ENCODE measurements at places on chromosomes 5 and 9.

GRCh38 chr9:124392871-124393460, 22.3 kb downstream of the PSMB7 start:
- peak; percentile 96 for DNase-seq

DNA sequence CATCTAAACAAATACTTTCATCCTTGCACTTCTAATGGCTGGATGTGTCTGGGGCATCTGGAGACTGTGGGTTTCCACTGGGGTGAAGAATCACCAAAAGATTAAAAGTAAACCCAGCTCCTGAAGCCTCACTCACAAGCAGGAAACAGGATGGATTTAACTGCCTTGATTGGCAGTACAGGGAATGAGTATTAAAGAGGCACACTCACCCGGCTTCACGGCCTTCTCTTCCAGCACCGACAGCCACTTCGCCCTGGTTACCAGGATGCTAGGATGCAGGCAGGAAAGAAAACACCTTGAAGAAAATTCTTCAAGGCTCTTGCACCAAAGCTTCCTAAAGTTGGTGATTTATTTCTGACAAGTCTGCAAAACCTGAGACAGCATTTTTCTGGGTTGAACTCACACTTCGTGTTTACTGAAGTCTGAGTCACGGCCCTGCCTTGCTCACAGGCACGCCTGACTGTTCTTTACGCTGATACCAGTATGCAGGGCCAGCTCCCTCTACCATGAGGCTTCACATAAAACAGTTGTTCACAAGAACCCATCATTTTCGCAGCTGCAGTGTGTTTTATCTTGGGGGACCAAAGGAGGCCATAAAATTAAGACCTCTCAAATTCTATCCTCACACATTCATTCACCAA, 56.5 kb upstream of the ZNF354A start:
- peak; percentile 9 for DNase-seq

DNA sequence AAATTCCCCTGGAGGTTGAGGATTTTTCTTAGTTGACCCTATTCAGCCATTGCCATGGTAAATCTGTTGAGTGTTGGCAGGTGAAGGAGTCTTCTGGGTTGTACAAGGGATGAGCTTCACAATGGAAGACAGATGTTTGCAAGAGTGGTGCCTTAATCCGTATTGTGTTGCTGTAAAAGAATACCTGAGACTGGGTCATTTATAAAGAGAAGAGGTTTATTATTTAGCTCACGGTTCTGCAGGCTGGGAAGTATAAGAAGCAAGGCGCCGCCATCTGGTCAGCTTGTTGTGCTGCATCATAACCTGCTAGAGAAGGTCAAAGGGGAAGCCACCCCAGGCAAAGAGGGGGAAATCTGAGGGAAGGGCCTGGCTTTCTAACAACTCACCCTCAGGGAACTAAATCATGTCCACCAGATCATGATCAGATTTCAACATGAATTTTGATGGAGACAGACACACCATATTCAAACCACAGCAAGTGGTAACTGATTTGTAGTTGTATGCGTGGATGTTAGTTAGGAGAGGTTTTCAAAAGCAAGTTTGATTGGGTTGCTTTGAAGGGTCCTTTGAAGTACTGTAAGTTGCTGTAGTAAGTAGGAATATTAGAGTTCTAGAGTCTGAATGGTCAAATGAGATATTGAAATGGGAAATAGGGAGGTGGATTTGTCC, 2.5 kb downstream of the TNPO1 start:
- peak; percentile 70 for DNase-seq

DNA sequence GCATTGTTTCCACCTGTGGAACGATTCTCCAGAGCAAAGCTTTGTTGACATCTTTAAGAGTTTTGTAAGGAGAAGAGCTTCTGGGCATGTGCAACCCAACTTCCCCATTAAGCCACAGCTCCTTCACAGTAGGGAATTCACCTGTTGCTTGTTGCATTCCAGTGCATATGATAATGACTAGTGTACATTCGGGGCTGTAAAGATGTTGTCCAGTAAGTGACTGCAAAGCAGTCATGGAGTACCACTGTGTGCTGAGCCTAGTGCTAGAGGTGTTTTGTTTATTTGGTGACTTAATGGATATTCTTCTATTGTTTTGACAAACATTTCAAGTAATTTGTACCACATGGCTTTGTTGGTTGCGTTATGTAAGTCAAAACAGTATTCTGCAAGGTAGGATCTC, 12.8 kb downstream of the UGCG start:
- no peak for DNase-seq

- peak; percentile 54 for DNase-seq
Observed at GRCh38 chr9:82022121-82022520, 33.5 kb downstream of the SPATA31D1 start.

DNA sequence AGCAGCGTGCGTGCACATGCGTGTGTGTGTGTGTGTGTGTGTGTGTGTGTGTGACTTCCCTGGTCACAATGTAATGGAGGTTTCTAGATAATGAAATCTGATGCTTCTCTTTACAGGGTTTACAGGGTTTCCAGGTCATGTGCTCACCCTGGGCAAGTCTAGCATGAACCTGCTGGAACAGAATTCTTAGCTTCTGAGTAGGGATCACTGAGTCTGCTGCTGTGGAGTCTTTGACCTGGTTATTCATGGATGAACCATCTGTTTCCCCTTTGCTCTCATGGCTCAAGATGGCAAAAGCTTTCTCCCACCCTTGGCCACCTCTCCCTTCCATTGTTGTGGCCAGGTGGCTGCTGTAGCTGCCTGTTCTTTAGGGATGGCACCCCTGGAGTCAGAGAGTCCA, 111.6 kb upstream of the SHB start:
- no peak for DNase-seq

GRCh38 chr9:130138171-130138653, 34.0 kb upstream of the NCS1 start:
- peak; percentile 94 for DNase-seq

DNA sequence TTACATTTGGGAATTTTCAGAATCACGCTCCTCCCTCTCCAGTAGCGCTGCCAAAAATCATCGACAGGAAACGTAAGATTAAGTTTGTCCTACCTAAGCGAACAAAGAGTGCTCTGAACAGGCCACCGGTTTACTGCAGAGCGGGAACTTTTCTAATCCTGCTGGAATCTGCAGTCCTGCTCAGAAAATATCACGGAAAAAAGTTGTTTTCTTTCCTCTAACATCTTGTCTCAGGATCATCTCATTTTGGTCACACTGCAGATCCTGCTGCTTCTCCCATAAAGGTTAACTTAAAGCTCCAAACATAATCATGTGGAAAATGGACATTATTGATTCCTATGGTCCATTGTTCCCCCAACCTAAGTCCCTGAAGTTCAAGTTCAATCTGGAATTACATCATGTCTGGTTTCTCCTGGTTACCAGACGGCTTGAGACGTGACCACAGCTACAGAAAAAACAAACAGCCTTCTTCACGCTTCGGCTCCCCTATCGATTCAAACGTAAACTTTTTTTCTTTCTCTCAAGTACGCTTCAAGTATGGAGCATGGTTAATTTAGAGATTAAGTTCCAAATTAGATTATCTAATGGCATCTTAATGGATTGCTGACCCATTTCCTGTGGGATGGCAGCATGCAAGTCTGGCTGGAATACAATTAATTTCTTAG, 217.6 kb downstream of the NFIB start:
- peak; percentile 75 for DNase-seq

DNA sequence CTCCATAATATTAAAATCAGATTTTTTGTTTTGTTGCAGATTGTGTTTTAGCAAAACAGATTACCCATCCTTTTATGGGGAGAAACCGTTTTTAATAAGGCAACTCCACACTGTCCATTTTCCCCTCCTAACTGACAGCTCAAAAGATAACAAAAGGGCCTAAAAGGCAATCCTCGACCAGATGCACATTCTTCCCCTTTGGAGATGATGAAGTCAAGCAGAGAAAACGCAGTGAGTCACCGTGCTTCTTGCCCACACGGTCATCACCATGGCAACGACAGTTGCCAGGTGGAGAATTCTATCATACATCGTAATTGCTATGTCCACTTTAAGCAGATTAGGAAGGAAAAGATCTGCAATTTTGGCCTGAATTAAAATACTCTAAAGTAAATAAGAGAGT, 96.4 kb downstream of the DIRAS2 start:
- DNase-seq: peak; percentile 18

DNA sequence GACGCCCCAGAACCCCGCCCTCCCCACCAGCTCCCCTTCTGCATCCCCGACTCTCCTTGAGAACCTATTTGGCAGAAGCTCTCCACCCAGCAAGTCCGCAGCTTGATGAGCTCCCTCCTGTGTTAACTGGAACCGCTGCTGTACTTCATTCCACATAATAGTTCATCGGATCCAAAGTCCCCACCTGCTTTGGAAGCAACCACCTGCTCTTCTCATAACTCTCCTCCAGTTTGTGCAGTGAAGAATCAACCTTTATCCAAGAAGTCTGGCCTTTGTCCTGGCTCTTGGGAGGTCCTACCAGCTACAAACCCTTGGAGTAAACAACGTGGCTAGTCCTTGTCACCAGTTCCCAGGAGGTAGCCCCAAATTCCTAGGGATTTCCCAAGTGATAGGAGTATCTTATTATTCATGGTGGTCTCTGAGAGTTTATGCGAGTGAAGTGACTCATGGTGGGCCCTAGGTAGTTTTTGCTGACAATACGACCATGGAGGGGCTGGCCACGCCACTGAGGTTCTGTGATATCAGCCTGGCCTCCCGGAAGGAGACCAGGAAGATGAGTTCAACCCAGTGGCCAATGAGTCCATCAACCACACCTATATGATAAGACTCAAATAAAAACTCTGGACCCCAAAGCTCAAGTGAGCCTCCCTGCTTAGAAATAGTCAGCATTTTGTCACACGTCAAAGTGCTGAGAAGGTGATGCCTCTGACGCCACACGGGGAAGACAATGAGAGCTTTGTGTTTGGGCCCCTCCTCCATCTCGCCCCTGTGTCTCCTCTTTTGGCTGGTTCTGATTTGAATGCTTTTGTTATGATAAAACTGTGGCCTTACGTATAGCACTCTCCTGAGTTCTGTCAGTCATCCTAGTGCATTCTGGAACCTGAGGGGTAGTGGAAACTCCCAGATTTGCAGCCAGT, 3.6 kb upstream of the IL4 start:
- no peak for DNase-seq

- peak; percentile 50 for DNase-seq
Observed at GRCh38 chr9:123353984-123354591, 1.9 kb upstream of the CRB2 start.

Measured in fibroblast of the aortic adventitia (primary cell).